Activated T-helper 2 cell treated with anti-CD3 and anti-CD28 coated beads, Interferon-gamma antibody, Interleukin-2, Interleukin-4, amounts not matched to agents 10 μg/mL and 5 μg/mL and 100 μg/mL, durations not matched to agents 14 hours and 24 hours and 36 hours (primary cell): ENCODE measurements at places on chromosomes 4 and X. TPM values are rescaled to one million over a fixed set of nuclear protein-coding genes. Genes with fewer than 3 reads are reported as not detected.

DNA sequence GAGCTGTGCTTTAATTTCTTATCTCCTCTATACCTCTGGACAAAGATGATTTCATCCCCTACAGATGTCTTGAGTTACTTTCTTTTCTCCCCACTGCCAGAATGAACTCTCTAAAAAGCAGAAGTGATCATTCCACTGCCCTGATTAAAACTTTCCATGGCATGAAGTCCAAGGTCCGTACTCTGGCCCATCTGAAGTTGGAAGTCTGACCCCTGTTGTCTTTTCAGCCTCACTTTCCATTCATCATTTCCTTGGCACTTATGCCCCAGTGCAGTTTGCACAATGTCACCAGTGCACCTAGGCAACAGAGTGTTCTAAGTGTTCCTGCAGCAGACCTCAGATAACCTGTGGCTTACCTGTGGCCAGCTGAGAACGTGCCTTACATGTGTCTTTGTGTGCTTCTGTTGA is 242.4 kb downstream of the FRAS1 start:
- no peaks in the 10 kb centered on the region for H3K36me3 ChIP-seq
- no peak for DNase-seq
- H3K27me3 ChIP-seq: peaks cover 6% of the 10 kb centered on the region
- peaks cover 11% of the 10 kb centered on the region for H3K4me1 ChIP-seq
- no peak overlapping the region for H3K27ac ChIP-seq
- no peak overlapping the region for H3K4me3 ChIP-seq

- H3K36me3 ChIP-seq: no peaks in the 10 kb centered on the region
- no peak overlapping the region for H3K27ac ChIP-seq
- H3K4me1 ChIP-seq: no peaks in the 10 kb centered on the region
- no peaks in the 10 kb centered on the region for H3K27me3 ChIP-seq
Observed at GRCh38 chr4:43716721-43717395, 731.8 kb downstream of the KCTD8 start.

- no peaks in the 10 kb centered on the region for H3K4me1 ChIP-seq
- DNase-seq: no peak
- H3K36me3 ChIP-seq: no peaks in the 10 kb centered on the region
- no peak overlapping the region for H3K27ac ChIP-seq
- no peaks in the 10 kb centered on the region for H3K27me3 ChIP-seq
- no peak overlapping the region for H3K4me3 ChIP-seq
Observed at GRCh38 chrX:76029385-76029784, 143.5 kb upstream of the PBDC1 start.

- DNase-seq: no peak
- H3K27me3 ChIP-seq: peaks cover 3% of the 10 kb centered on the region
- H3K4me1 ChIP-seq: no peaks in the 10 kb centered on the region
- H3K4me3 ChIP-seq: no peak overlapping the region
Observed at GRCh38 chr4:118955515-118955914, 66.9 kb downstream of the SYNPO2 start.

DNA sequence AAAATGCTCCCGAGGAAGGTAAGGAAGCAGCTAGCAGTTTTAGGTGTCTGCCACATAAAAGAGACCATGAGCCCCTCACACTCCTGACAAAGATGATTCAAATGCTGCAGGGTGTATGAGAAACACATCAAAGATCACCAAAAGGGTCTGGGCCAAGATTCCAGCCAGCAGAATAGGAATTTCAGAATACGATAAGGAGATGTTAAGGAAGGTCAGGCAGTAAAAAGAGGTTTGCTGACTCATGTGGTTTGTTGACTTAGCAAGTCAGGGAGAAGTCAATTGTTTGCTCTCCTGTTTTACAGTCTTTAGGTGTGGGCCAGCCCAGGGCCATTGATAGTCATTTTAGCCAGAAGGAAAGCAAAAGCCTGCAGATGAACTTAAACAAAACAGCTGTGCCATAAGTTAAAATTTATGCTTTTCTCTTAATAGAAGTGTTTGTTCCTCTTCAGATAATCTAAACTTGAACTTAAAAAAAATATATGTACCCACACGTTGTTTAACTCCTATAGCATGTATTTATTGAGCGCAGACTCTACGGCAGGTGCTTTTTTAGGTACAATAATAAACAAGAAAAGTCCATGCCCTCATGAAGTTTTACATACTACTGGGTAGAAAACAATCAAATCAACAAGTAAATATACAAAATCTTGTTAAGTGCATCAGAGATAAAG is 115.6 kb downstream of the CAMK2D start:
- no peaks in the 10 kb centered on the region for H3K27me3 ChIP-seq
- DNase-seq: no peak
- peaks cover 47% of the 10 kb centered on the region for H3K36me3 ChIP-seq
- no peak overlapping the region for H3K27ac ChIP-seq

- H3K4me1 ChIP-seq: peaks cover 36% of the 10 kb centered on the region
- H3K27me3 ChIP-seq: no peaks in the 10 kb centered on the region
- H3K36me3 ChIP-seq: no peaks in the 10 kb centered on the region
- DNase-seq: peak; percentile 8
Observed at GRCh38 chrX:21374994-21375707, 933 bp downstream of the CNKSR2 start.

- no peak overlapping the region for H3K4me3 ChIP-seq
- no peaks in the 10 kb centered on the region for H3K4me1 ChIP-seq
- no peak for DNase-seq
- H3K27me3 ChIP-seq: no peaks in the 10 kb centered on the region
- no peak overlapping the region for H3K27ac ChIP-seq
- no peaks in the 10 kb centered on the region for H3K36me3 ChIP-seq
Observed at GRCh38 chr4:11954093-11954492, 525.4 kb upstream of the HS3ST1 start.

GRCh38 chrX:28901637-28902036 is 314.4 kb downstream of the IL1RAPL1 start:
- no peak for DNase-seq
- no peak overlapping the region for H3K27ac ChIP-seq
- no peak overlapping the region for H3K4me3 ChIP-seq
- H3K36me3 ChIP-seq: no peaks in the 10 kb centered on the region
- H3K4me1 ChIP-seq: no peaks in the 10 kb centered on the region
- no peaks in the 10 kb centered on the region for H3K27me3 ChIP-seq

DNA sequence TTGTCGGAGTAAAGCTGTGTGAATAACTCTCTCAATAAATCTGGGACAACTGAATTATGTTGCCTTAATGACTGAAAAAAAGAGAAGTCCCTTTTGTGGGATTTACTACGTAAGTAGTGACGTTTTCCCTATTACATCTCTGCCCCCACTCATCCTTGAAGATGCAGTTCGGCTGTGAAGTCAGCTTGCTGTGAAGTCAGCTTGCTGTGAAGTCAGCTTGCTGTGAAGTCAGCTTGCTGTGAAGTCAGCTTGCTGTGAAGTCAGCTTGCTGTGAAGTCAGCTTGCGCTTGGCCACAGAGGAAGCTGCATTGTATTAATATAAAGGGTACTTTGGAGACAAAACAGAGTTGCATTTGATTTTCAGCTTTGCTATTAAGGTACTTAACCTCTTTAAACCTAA is 8.0 kb upstream of the VAMP7 start:
- peaks cover 2% of the 10 kb centered on the region for H3K27me3 ChIP-seq
- H3K36me3 ChIP-seq: no peaks in the 10 kb centered on the region
- peaks cover 9% of the 10 kb centered on the region for H3K4me1 ChIP-seq
- no peak overlapping the region for H3K27ac ChIP-seq
- H3K4me3 ChIP-seq: no peak overlapping the region

- peaks cover 9% of the 10 kb centered on the region for H3K4me1 ChIP-seq
- no peaks in the 10 kb centered on the region for H3K36me3 ChIP-seq
- no peak overlapping the region for H3K27ac ChIP-seq
- H3K27me3 ChIP-seq: no peaks in the 10 kb centered on the region
- DNase-seq: no peak
- no peak overlapping the region for H3K4me3 ChIP-seq
Observed at GRCh38 chrX:19893727-19894126, 6.3 kb upstream of the SH3KBP1 start.

GRCh38 chr4:119014658-119015057 is 121.0 kb upstream of the MYOZ2 start:
- H3K4me1 ChIP-seq: no peaks in the 10 kb centered on the region
- DNase-seq: no peak
- H3K27ac ChIP-seq: no peak overlapping the region
- H3K36me3 ChIP-seq: no peaks in the 10 kb centered on the region
- H3K27me3 ChIP-seq: peaks cover 18% of the 10 kb centered on the region
- no peak overlapping the region for H3K4me3 ChIP-seq

DNA sequence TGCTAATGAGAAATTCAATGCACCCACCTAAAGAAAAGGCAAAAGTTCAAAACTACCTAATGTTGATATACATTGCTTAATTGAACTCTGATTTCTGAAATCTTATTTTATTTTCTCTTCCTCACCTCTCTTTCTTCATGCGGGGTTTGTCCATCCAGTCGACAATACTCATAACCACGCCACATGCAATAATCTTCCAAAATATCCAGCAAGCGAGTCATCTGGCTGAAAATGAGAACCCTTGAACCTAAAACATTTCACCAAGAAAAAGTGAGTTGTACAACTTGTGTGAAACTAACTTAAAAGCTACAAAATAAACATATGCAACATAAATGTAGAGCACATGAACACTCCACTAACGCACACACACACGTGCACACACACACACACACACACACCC is 26.7 kb downstream of the SMARCA1 start:
- H3K27ac ChIP-seq: no peak overlapping the region
- H3K27me3 ChIP-seq: peaks cover 2% of the 10 kb centered on the region
- H3K4me1 ChIP-seq: no peaks in the 10 kb centered on the region

- peaks cover 6% of the 10 kb centered on the region for H3K4me1 ChIP-seq
- H3K27me3 ChIP-seq: no peaks in the 10 kb centered on the region
- no peaks in the 10 kb centered on the region for H3K36me3 ChIP-seq
Observed at GRCh38 chrX:16188687-16189086, 21.4 kb downstream of the MAGEB17 start.

- no peaks in the 10 kb centered on the region for H3K27me3 ChIP-seq
- H3K4me1 ChIP-seq: no peaks in the 10 kb centered on the region
- H3K27ac ChIP-seq: no peak overlapping the region
- DNase-seq: no peak
Observed at GRCh38 chr4:157722146-157722545, 450.7 kb downstream of the GASK1B start.

DNA sequence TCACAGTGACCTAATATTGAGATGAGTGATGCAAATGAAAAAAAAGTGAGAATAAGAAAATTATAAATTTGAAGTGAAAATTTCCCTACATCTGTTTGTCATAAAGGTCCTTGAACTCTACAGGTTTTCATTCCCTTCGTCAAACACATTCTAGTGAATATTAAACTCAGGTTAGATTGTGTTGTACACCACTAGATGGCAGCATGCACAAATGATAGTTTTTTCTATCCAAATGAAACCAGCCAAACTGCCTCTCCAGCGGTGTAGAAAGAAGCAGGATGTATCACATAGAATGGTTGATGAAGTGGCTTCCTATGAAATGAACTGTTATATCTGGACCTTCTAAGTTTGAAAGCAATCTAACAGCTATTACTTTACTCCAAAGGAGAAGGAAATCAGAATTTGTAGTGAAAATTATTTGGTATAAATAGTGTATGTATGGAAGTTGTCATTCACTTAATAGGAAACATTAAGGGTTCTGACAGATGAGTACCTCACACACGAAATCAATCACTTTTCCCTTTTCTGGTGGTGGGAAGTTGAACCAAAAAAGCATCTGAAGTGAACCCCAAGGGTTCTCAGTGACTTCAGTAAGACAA is 382.7 kb downstream of the UNC5C start:
- peaks cover 5% of the 10 kb centered on the region for H3K27me3 ChIP-seq
- peak; percentile 26 for DNase-seq
- no peak overlapping the region for H3K27ac ChIP-seq
- H3K36me3 ChIP-seq: no peaks in the 10 kb centered on the region
- no peak overlapping the region for H3K4me3 ChIP-seq
- peaks cover 14% of the 10 kb centered on the region for H3K4me1 ChIP-seq

DNA sequence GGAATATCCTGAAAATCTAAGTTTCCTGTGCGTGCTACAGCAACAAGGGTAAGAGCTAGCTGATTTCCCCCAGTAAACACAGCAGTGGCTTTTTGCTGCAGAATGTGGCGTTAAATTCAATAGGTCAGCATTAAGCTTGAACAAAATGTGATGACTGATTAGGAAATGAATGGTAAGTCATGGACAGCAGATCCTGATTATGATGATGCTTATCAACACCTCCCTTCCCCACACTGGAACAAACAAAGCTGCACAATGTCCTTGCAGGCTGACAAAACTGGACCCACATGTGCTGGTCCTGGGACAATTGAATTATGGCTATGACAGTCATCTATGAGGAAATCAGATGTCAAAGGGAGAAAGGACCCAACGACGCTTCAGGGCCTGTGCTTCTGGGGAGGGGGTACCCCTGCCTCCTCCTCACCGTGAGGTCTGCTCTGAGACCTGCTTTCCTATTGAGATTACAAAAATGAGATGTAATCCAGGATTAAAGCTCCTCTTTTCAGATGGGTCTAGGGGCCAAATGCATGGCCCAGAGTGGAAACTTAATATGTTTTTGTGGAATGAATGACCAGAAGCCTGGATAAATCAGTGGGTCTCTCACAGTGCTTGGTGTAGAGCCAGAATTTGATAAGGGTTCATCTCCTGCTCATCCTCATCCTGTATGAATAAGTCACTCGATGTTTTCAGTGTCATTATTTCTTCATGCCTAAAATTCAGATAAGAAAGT is 32.0 kb upstream of the BOD1L1 start:
- H3K27me3 ChIP-seq: peaks cover 2% of the 10 kb centered on the region
- no peak overlapping the region for H3K27ac ChIP-seq
- peaks cover 13% of the 10 kb centered on the region for H3K4me1 ChIP-seq
- no peak overlapping the region for H3K4me3 ChIP-seq
- no peaks in the 10 kb centered on the region for H3K36me3 ChIP-seq

- no peaks in the 10 kb centered on the region for H3K36me3 ChIP-seq
- no peaks in the 10 kb centered on the region for H3K27me3 ChIP-seq
- DNase-seq: no peak
Observed at GRCh38 chr4:37538931-37539330, 147.2 kb downstream of the RELL1 start.

GRCh38 chr4:139655116-139655515 is 10.5 kb upstream of the MGST2 start:
- no peaks in the 10 kb centered on the region for H3K36me3 ChIP-seq
- DNase-seq: no peak
- peaks cover 31% of the 10 kb centered on the region for H3K4me1 ChIP-seq
- H3K27ac ChIP-seq: no peak overlapping the region
- no peaks in the 10 kb centered on the region for H3K27me3 ChIP-seq

DNA sequence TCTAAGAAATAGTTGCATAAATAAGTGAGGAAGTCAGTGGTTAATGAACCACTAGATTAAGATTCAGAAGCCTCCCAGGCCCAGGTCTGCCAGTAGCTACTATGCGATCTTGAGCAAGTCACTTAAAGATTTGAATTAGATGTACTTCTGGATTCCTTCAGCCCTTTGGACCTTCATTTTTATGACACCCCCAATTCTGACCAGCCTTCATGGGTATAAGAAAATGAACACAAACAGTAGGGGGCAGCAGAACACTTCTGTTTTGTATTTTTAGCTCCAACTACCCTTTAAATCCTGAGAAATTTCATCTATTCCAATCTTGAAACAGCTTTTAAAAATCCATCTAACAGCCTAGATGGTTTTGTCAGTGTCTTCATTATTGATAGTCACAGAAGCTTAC is 19.0 kb downstream of the TMEM47 start:
- H3K4me1 ChIP-seq: no peaks in the 10 kb centered on the region
- H3K4me3 ChIP-seq: no peak overlapping the region
- no peak for DNase-seq
- H3K27me3 ChIP-seq: no peaks in the 10 kb centered on the region
- H3K27ac ChIP-seq: no peak overlapping the region

Gene USP26
- not detected in 2 replicates for total RNA-seq

Gene ATP2B3
- not detected in 2 replicates for total RNA-seq

Gene XAGE1A
- not detected in 2 replicates for total RNA-seq

Gene TMPRSS11F
- not detected in 2 replicates for total RNA-seq
